Muscle of leg (tissue), 16 donors: ENCODE measurements at places on chromosomes 12 and 14.

DNA sequence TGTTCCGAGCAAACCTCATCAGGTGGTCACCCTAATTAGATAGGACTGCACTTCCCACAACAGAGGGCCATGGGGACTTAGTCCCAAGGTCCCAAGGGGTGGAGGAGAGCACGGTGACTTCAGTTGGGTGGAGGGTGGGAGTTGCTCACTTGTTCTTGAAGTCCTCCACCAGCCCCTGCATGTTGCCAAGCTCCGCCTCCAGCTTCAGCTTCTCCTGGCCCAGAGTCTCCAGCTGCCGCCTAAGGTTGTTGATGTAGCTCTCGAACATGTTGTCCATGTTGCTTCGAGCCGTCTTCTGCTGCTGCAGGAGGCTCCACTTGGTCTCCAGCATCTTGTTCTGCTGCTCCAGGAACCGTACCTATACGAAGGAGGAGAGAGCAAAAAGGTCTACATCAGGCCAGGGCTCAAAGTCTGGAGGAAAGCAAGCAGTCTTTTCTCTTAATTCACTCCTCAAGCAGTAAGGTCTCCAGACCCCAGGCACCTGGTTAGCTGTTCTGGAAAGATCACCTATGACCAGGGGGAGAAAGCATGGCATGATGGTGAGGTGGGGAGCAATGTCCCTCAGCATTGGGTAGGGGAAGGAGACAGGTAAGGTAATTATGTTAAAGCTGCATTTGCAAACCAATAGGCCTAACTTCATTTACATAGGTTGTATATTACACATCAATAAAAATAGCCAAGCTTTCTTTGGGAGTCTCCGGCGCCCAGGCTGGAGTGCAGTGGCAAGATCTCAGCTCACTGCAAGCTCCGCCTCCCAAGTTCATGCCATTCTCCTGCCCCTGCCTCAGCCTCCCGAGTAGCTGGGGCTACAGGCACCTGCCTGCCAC is 2.9 kb downstream of the KRT8 start:
- DNase-seq: no peak

- no peak for DNase-seq
These were observed 56.3 kb downstream of the SPPL3 start for GRCh38 chr12:120847814-120848213.

DNA sequence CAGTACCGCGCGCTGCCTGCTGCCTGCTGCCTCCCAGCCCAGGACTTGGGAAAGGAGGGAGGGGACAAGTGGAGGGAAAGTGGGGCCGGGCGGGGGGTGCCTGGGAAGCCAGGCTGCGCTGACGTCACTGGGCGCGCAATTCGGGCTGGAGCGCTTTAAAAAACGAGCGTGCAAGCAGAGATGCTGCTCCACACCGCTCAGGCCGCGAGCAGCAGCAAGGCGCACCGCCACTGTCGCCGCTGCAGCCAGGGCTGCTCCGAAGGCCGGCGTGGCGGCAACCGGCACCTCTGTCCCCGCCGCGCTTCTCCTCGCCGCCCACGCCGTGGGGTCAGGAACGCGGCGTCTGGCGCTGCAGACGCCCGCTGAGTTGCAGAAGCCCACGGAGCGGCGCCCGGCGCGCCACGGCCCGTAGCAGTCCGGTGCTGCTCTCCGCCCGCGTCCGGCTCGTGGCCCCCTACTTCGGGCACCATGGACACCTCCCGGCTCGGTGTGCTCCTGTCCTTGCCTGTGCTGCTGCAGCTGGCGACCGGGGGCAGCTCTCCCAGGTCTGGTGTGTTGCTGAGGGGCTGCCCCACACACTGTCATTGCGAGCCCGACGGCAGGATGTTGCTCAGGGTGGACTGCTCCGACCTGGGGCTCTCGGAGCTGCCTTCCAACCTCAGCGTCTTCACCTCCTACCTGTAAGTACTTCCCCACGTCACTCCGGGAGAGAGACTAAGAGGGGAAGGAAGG is at the start of gene LGR5:
LGR5 (plus strand) TSS at position 186 of the 732 bp plus-strand sequence; CDS start at position 469, 283 bp downstream.
- peak; percentile 90 for DNase-seq

DNA sequence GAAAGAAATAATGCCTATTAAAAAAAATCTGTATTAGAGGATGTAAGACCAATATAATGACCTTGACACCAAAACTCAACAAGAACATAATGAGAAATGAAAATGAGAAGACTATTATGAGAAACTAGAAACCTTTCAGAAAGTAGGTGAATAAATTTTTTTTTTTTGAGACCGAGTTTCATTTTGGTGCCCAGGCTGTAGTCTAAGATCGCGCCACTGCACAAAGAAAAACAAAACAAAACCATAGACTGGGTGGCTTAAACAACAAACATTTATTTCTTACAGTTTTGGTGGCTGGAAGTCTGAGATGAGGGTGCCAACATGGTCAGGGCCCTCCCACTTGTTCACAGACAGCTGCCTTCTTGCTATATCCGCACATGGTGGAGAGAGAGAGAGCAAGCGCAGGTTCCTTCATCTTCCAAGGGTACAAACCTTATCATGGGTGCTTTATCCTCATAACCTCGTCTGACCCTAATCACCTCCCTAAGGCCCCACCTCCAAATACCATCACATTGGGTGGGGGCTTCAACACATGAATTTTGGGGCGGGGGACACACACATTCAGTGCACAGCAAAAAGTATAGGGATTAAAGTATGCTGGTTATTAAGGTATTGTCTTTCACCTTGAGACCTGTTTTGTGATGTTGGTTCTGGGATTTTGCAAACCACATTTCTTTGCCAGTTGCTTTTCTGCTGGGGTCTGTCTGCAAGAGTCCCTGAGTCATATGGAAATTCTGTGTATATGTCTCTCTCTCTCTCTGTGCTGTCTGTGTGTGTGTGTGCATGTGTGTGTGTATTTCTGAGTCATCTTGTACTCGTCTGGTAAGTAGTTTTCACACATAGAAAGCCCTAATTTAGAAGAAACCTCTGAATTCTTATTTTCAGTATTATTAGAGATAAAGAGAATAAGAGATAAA is 26.2 kb downstream of the ZCRB1 start:
- DNase-seq: no peak

DNA sequence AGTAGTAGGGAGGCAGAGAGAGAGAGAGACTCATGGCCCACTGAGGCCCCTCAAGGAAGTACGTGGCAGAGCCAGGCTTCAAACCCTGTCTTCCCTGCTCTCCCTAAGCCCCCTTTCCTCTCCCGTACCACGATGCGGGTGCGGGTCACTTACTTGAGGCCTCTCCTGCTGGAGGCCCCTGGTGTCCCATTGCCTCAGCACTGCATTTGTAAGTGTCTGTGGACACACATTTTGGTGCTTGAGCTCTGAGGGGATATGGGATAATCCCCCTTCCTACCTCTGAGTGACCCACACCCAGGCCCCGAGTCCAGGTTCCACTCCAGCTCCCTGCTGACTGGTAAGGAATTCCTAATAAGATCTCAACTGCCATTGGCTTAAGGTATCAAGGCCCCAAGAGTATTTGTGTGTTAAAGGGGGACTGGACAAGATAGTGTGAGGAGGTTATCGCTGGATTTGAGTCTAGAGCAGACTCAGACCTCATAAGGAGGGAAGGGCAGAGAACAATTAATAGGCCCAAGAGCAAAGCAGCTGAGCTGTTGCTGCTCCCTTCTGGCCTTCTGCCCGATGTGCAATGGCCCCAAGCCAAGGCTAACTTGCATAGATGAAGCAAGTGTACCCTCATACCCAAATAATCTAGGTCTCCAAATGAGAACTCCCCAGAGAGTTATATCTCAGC is 71.9 kb downstream of the CRACR2A start:
- peak; percentile 50 for DNase-seq

GRCh38 chr12:100123316-100124095 is 19.2 kb downstream of the BLTP3B start:
- DNase-seq: no peak

- peak; percentile 20 for DNase-seq
These were observed 310.2 kb downstream of the MDGA2 start for GRCh38 chr14:47365233-47365632.

GRCh38 chr12:80939231-80939950 is 1.7 kb upstream of the LIN7A start:
- peak; percentile 1 for DNase-seq

GRCh38 chr12:49108958-49109404 is 1.7 kb downstream of the LMBR1L start:
- peak; percentile 80 for DNase-seq

- peak; percentile 69 for DNase-seq
These were observed 96.8 kb downstream of the SINHCAF start for GRCh38 chr12:31228811-31229792.

DNA sequence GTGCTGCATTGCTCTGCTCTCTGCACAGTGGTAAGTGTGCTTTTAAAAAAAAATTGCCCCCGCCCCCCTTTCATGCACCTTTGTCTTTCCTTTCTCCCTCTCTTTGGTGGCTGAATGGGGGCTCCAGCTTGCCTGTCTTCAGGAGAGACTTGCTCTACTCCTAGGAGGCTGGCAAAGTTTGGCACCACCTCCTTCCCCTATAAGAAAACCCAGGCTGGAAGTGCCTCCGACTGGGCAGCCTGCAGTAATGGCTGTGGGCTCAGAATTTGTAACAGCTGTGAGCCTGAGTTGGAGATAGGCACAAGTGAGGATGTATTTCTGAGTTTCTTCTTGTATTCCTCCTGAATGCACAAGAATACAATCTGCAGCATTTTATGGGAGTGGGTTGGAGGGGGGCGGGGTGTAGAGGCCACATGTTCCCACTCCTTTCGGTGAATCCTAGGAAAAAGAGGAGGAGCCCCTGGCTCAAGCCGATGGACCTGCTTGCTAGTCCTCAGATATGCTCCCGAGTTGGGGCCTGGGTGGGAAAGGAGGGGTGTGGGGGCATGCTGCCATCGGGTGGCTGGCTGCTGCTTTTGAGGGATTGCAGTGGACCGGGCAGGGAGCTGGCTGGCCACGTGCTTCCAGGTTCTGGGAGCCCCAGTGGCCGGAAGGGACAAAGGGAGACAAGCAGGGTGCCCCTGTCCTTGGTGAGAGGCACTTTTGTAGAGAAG is 124.3 kb downstream of the TSPAN9 start:
- peak; percentile 56 for DNase-seq

DNA sequence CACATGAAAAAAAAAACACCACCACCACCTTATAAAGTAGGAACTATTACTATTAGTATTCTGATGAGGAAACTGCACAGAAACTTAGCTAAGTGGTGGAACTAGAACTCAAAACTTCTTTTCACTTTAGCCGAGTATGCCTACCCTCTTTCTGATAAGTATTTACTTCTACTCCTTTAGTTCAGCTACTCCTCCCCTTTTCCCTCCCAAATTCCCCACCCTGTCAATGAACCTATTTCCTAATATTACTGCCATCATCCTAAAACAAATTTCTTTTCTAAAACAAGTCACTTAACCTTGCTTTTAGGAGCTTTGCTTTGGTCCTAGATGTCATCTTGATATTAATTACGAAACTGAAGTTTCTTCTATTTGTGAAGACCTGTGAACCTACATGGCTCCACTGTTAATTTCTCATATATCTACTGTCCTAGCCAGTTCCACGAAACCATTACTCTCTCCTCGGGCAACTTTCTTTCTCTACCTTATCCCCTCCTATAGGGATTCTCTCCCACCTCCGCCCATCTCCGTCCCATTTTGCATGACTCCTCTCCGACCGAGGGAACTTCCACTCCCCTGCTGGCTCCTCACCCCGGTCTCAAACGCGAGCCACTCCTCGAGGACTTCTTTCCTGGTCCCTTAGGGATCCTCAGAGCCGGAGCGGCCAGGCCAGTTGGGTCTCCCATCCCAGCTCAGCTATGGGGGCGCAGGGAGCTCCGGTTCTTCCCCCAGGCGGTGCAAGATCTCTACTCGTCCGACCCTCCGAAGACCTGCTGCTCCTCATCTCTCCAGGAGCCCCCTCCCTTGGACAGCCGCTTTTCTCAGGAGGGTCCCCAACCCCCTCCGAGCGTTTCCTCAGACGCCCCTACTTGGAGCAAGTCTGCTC is 1.1 kb downstream of the NUMB start:
- peak; percentile 40 for DNase-seq

GRCh38 chr12:72723732-72724131 is 451.6 kb downstream of the TRHDE start:
- DNase-seq: no peak

DNA sequence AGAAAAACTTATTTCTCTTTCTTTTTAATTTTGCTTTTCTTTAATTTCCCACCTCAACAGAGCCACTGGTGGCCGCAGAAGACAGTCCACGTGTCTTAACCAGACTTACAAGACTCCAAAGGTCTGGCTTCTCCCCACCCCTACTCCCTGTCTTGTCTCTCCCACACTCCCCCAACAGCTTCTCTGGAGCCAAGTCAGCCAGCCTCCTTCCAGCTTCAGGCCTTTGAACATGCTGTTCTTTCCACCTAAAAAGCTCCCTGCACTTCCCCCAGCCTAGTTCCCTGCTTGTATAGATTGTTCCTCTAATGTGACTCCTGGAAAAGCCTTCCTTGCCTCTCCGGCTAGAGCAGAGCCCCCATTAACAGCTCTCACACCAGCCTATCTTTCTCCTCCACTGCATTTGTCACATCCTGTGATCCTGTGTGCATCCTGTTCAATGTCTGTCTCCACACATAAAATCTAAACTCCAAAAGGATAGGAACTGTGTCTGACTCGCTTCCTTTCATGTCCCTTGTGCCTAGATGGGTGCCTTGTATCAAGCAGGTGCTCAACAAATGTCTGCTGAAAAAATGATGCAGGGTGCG is 7.8 kb upstream of the DYNLL1 start:
- no peak for DNase-seq

DNA sequence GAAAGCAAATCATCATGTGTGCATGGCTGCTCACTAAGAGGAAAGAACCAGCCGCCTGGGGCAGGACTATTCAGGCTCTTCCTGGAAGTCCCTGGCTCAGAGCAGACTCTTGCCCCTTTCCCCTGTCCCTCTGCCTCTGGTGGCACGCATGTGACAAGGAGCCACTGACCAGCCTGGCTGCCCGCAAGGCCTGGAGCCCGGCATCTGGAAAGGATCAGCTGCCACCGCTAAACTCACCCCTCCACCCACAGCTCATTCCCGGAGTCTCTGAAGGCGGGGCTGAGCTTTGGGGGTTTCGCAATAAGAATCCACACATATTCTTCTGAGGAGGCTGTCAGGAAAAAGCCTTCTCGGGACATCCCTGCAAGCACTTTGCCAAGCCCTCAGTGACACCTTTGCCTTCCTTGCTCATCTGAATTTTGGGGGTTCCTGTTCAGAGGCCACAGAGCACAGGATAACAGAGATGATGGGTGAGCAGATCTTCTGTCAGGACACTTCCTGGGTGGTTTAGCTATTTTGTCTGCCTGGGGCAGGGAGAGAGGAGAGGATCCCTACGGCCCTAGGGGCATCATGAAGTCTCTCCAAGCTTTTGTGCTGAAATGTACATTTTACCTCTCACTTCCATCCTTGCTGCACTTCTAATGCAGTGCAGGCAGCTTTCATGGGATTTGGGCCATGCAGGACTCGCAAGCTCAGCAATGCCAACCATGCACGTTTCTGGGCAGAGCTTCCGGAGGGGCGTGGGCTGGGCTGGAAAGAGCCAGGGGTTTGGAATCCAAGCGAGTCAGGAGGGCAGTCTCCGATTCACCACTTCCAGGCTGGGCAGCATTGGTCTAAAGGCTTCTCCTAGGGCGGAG is 124.8 kb upstream of the MAP1LC3B2 start:
- peak; percentile 86 for DNase-seq

GRCh38 chr12:6360578-6361490 is 14.5 kb downstream of the SCNN1A start:
- DNase-seq: no peak

- DNase-seq: no peak
These were observed 93.9 kb downstream of the DAAM1 start for GRCh38 chr14:59282378-59282765.
